Aorta (tissue), 5 donors: ENCODE measurements at places on chromosomes 7 and 10. TPM values are rescaled to one million over a fixed set of nuclear protein-coding genes. Genes with fewer than 3 reads are reported as not detected.
A peak's percentile ranks its signal among the peaks of the same experiment; 100 is the strongest.

Gene EPDR1
- 35.6 TPM for total RNA-seq

Gene PTN
- 6.4 TPM for total RNA-seq

GRCh38 chr10:15084502-15084922, 4.1 kb downstream of the ACBD7 start:
- no peak overlapping the region for H3K27ac ChIP-seq
- H3K36me3 ChIP-seq: no peaks in the 10 kb centered on the region
- no peaks in the 10 kb centered on the region for H3K4me1 ChIP-seq

GRCh38 chr7:96663457-96663856, 46.2 kb downstream of the SEM1 start:
- peaks cover 3% of the 10 kb centered on the region for H3K4me1 ChIP-seq
- no peak for DNase-seq
- H3K27ac ChIP-seq: no peak overlapping the region
- no peaks in the 10 kb centered on the region for H3K36me3 ChIP-seq
- H3K27me3 ChIP-seq: no peaks in the 10 kb centered on the region

DNA sequence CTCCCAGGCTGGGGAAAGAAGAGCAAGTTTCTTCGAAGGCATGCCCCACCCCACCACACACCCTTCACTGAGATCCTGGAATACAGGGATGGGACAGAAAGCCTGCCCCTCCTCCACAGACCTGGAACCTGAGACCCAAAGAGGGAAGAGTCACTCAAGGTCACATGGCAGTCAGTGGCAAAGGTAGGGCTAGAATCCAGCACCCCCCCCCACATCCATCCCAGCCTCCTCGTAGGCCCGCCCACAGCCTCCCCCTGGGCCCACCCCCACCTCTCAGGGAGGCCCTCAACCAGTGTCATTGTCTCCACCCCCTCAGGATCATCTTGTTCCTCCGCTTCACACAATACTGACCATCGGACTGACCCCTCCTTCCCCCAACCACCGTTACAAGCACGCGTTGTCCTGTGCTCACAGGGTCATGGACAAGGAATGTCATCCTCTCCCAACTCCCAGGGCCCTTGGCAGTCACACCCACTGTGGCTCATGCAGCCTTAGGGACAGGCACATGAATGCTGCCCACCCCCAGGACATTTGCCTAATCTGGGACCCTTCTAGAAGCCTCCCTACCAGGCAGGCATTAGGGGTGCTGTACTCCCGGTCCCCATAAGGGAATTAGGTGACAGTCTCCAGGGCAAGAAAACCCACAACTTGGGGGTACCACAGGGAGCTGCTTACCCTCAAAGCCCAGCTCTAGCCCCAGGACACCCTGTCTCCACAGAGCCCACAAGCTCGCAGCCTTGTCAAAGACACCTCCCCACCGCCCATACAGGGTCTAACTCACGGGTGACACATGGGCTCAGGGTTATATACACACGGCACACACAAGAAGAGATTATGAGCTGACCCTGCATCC, 1.4 kb downstream of the KCNH2 start:
- H3K27me3 ChIP-seq: no peaks in the 10 kb centered on the region
- no peaks in the 10 kb centered on the region for H3K4me1 ChIP-seq
- no peak for DNase-seq

- DNase-seq: no peak
- no peaks in the 10 kb centered on the region for H3K4me1 ChIP-seq
- H3K27ac ChIP-seq: no peak overlapping the region
- H3K4me3 ChIP-seq: no peak overlapping the region
- H3K27me3 ChIP-seq: no peaks in the 10 kb centered on the region
- no peaks in the 10 kb centered on the region for H3K36me3 ChIP-seq
These were observed 146.2 kb downstream of the WDR11 start for GRCh38 chr10:120997313-120997712.

- no peak overlapping the region for H3K4me3 ChIP-seq
- H3K27me3 ChIP-seq: no peaks in the 10 kb centered on the region
- H3K27ac ChIP-seq: no peak overlapping the region
These were observed 55.8 kb upstream of the LANCL2 start for GRCh38 chr7:55309040-55309991.

- H3K27me3 ChIP-seq: no peaks in the 10 kb centered on the region
- DNase-seq: no peak
- no peak overlapping the region for H3K4me3 ChIP-seq
- H3K4me1 ChIP-seq: peaks cover 16% of the 10 kb centered on the region
- H3K36me3 ChIP-seq: peaks cover 2% of the 10 kb centered on the region
These were observed 180.8 kb downstream of the ARID5B start for GRCh38 chr10:62082271-62082656.

DNA sequence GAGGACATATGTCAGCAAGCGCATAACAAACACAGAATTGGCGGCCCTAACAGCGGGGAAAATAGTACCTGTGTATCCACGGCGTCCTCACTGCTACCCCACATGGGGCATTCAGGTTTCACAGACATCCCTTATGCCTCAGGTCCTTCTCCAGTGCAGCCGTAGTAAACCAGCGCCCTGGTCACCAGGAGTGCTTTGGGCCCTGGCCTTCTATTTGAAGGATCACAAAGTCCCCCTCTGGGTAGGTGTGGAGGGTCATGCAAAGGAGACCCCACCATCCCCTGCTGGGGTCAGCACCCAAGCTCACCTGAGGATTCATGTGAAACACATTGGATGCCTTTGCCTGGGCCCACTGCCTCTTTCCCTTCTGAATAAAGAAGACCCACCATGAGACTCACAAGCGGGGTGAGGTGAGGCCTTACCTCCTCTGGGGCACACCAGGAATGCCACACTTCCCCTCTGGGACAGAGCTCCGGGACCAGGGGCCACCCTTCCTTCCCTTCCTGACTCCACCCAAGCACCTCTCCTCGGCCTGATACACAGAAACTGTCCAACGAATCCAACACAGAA, 18.8 kb downstream of the CLRN3 start:
- no peaks in the 10 kb centered on the region for H3K27me3 ChIP-seq
- no peaks in the 10 kb centered on the region for H3K36me3 ChIP-seq
- no peak for DNase-seq
- no peak overlapping the region for H3K27ac ChIP-seq
- H3K4me1 ChIP-seq: no peaks in the 10 kb centered on the region
- no peak overlapping the region for H3K4me3 ChIP-seq

DNA sequence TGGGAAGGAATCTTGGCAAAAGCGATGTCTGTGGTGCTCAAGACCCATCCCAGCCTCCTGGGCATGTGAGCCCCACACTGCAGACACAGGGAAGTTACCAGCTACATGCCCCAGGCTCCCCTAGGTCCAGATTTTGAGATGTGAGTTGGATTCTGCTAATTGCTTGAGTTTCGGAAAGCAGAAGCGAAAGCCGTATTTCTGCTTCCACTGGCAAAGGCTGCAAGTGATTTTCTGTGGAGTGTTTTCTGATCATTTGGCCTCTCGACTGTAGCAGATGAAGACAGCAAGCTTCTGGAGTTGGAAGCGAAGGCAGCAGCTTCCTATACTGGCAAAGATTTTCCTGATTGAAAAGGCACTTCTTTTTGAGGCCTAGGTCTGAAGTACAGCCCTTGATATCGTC, 29.6 kb downstream of the ANKRD16 start:
- no peak overlapping the region for H3K27ac ChIP-seq
- no peaks in the 10 kb centered on the region for H3K36me3 ChIP-seq
- no peak for DNase-seq
- no peaks in the 10 kb centered on the region for H3K27me3 ChIP-seq
- H3K4me3 ChIP-seq: no peak overlapping the region

DNA sequence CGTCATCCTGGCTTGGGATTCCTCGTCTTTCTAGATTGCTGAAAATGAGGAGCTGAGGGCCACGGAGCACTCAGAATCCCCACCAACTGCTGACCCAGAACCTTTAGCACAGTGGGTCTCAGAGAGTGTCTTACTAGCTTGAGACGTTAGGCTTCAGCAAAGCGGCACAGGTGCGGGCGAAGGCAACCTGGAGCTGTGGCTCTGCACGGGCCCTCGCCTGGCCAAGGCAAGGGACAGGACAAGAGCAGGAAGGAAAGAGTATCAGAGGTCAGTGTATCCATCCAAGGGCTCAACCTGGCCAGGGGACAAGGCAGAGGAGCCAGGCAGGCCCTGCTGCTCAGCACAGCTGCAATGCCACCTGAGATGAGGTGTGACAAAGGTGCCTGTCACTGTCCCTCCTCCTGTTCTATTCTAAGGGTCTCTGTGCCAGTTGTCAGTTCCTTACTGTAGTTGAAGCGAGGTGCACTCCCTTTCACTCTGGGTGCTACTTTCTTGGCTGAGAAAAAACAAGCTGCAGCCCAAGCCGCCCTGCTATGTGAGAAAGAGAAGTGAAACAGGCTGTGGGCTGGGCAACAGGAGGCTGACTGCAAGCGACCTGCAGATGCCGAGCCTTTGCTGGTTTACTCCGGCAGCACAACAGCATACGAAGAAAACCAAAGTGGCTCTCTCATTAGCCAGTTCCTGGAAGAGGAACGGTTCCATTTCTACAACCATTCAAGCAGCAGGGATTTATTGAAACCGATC, 33.3 kb upstream of the KDM7A start:
- no peaks in the 10 kb centered on the region for H3K4me1 ChIP-seq
- no peak overlapping the region for H3K27ac ChIP-seq
- no peaks in the 10 kb centered on the region for H3K27me3 ChIP-seq
- H3K36me3 ChIP-seq: no peaks in the 10 kb centered on the region
- no peak for DNase-seq
- no peak overlapping the region for H3K4me3 ChIP-seq

DNA sequence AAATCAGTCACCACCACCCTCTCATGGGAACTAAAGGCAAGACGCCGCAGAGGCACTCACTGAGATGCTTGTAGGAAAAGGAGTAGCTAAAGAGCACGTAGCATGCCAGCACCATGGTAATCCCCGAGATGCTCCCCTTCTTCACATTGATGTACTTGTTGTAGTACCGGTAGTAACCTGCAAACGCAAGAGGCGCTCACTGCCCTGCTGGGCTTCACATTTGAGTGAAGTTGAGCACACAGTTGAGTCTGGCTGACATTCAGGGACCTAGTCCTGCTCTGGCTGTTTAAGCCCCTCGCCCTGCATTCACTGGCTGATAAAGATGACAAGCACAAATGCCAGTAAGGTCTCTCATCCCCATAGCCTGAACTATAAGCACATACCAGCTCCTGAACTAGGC, 6.9 kb downstream of the ATP5MF start:
- H3K4me1 ChIP-seq: no peaks in the 10 kb centered on the region
- H3K27me3 ChIP-seq: no peaks in the 10 kb centered on the region
- no peak for DNase-seq

DNA sequence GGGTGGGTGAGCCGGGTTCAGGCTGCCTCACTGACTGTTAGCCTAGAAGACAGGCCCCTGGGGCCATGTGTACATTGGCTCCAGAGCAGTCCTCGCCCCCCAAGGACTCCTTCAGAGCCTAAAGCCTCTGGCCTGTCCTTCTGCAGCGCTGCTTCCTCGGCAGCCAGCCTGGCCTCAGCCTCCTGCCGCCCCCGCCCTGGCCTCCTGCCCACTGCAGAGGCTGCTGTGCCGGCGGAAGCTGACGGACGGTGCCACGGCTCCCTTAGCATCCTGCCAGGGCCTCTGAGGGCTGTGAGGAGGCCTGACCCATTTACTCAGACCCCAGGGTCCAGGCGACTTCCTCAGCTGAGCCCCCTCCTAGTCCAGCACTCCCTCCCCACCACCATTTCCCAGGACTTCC, 4.9 kb downstream of the SRRM3 start:
- H3K27ac ChIP-seq: no peak overlapping the region
- no peaks in the 10 kb centered on the region for H3K36me3 ChIP-seq
- no peaks in the 10 kb centered on the region for H3K4me1 ChIP-seq

DNA sequence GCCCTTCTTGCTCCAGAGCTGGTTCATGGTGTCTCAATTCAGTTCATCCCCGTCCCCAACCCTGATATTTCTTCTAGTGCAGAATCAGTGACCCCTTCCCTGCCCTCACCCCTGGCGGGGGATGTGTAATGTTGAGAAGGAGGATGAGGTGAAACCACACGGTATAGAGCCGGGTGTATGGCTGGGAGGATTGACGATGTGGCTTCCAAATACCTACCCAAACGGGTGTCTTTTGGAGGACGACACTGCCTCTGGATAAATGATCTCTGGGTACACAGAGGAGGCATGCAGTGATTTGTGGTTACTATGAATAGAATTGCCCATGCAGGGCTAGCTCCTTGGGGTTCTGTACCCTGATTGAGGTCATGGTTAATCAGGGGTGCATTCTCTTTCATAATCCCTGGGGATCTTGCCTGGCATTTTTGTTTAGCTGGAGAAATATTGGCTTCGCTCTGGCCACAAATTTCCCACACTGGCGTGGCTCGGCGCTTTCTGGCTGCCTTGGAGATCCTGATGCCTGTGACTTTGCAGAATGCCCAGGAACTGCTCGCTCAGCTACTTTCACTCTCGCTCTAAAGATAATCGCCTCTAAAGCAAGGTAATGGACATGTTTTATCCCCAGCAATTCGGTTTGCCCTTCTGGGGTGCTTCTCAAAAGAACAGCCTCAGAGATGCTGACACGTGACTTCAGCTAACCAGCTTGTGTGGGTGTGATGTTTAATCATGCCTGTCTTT, 89.2 kb downstream of the RBM20 start:
- peak; percentile 61 for DNase-seq
- no peaks in the 10 kb centered on the region for H3K4me1 ChIP-seq
- H3K36me3 ChIP-seq: no peaks in the 10 kb centered on the region

- H3K36me3 ChIP-seq: no peaks in the 10 kb centered on the region
- no peaks in the 10 kb centered on the region for H3K27me3 ChIP-seq
- H3K4me1 ChIP-seq: no peaks in the 10 kb centered on the region
- DNase-seq: no peak
These were observed 39.4 kb downstream of the PLAU start for GRCh38 chr10:73950155-73950948.
